ENCODE measurements at places on chromosomes 12 and 14.

- no peak for DNase-seq
Measured at GRCh38 chr14:92710001-92710341, 38.5 kb downstream of the LGMN start.

GRCh38 chr14:62029569-62029924, 267.3 kb downstream of the SNAPC1 start:
- no peak for DNase-seq

GRCh38 chr12:52604859-52605258, 3.6 kb upstream of the KRT72 start:
- DNase-seq: no peak

DNA sequence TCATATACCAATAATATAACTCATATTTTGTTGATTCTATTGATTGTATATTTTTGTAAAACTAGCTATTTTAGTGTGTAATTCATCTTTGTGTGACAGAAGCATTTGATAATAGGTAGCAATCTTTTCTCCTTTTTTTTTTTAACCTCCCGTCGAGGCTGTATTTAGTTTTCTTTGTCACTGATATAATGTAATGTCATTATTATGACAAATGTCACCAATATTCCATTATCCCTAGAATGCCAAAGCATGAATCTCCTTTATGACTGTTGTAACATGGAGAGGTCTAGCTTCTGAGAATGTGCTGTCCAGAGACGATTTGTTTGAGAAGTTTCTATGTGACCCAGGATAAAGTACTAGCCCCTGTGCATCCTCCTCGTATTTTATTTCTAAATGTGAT, 639.0 kb upstream of the ATXN7L3B start:
- DNase-seq: no peak

GRCh38 chr14:72023128-72024042, 91.2 kb downstream of the RGS6 start:
- no peak for DNase-seq

DNA sequence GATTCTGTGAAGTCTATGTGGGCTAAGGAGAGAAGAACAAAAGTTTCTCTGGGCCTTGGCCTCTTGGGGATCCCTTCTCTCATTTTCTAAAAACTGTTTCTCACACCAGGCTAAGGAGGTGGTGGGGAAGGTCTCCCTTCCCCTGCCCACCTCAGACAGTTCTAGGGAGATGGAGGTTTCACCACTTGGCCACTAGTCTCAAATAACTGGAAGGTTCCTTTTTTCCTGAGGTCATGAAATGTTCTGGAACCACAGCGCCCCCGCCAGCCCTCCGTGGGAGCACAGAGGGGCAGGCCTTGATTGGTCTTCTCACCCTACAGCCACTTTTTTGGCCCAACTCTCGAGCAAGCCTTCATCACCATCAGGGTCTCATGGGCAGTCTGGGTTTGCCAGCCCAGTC, 12.6 kb downstream of the C12orf43 start:
- DNase-seq: no peak

DNA sequence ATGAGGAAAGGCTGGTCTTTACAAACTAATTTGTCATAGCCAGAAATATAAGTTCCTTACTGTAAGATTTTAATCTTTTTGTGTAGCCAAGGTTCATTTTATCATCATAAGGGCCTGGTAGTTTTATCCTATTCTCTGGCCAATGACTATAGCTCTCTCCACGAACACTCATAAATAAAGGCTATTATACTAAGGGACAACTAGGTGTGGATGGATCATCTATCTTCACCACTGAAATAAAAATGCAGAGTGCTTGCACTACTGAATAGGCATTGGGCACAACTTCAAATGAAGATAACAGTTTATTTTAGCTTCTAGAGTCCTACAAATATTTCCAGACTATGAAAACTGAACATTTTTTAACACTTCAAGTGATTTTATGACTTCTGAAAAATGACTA, 698.6 kb downstream of the NOVA1 start:
- no peak for DNase-seq

DNA sequence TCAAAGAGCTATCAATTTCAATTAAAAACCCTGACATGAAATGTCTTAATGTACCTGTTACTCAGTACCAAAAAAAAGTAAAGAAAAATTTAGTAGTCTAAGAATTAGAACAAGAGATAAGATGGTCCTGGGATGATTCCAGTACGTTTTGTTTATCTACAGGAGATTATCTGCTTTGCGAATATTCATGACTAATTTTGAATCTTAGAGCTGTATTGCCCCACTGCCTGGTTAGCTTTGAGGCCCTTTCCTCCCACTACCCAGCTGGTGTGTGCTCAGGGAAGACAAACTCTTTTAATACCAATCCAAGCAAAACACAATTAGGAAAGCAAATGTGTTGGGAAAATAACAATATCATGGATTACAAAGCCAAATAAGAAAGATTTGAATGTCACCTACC, 263.5 kb downstream of the FOXG1 start:
- DNase-seq: no peak

- no peak for DNase-seq
Measured at GRCh38 chr14:46048127-46048526, 603.5 kb downstream of the RPL10L start.

GRCh38 chr12:18982226-18982949, 147.1 kb upstream of the PLEKHA5 start:
- DNase-seq: no peak

- DNase-seq: no peak
Measured at GRCh38 chr14:23371865-23372264, 744 bp upstream of the IL25 start.

DNA sequence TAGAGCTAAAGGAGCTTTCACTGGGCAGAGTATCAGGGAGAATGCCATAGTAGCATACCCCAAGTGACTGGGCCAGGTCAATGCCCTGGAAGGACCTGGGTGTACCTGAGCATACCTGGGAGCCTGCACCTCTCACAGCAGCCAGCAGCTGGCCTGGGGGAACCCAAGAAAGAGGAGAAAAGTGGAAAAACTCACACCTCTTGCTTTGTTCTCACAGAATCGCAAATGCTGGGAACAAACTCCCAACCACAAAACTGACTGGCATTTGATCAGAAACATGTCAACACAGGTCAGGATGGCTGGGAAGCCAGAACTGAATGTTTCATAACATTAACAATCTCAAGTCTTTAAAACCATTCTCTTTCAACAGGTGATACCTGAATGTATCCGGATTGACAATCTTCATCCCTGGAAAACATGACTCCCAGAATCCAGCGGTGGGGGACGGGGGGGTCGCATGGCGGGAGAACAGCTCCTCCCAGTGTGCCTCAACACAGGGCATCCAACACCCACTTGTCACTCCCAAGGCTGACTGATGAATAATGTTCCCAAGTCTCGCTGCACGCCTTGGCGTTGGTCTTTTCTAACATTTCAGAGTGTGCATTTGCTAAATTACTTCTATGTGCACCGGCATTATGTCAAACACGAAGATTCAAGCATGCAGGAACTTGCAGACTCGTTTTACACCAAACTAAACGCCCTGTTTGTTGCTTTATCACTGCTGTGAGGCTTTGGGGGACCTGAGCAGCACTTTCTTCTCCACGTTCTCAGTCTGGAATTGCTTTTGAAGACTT, 7.9 kb downstream of the FOXN3 start:
- no peak for DNase-seq

- peak; percentile 7 for DNase-seq
Measured at GRCh38 chr12:4562034-4562657, at the start of gene DYRK4. Gene DYRK4, plus strand, starts transcription at chr12:4562208. Its CDS starts 38 bp downstream, at chr12:4562246.

- no peak for DNase-seq
Measured at GRCh38 chr12:587132-588023, 75.9 kb downstream of the NINJ2 start.

- DNase-seq: no peak
Measured at GRCh38 chr12:102811110-102811737, 105.8 kb downstream of the PAH start.

GRCh38 chr12:65306366-65307168, 28.1 kb downstream of the MSRB3 start:
- no peak for DNase-seq

DNA sequence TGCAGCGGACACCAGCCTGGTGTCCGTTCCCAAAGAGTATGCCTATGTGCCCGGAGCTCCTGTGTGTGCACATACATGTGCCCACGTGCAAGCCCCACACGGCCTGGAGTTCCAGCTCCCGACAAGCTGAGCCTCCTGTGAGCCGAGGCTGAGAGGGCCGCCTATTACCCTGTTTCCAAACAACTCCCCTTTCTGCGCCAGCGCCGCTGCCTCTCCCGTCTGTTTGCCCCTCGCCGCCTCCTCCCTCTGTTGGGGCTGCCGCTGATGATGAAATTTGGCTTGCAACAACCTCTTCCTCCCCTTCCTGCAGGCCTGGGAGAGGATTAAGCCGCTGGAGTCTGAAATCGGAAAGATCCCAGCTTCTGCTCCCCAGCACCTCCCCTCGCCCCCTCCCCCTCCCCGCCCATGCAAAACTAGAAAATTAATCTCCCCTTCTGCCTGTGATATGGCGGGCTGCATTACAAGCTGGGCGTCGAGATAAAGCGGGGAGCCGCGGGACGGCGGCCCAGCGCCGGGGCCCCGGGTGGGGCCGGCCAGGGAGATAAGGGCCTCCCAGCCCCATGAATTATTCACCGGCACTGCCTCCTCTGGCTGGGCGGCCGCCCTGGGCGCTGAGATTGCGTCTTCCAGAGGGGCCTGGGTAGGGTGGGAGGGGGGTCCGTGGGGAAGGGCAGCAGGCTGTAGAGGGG, 6.8 kb upstream of the ASIC1 start:
- DNase-seq: no peak

DNA sequence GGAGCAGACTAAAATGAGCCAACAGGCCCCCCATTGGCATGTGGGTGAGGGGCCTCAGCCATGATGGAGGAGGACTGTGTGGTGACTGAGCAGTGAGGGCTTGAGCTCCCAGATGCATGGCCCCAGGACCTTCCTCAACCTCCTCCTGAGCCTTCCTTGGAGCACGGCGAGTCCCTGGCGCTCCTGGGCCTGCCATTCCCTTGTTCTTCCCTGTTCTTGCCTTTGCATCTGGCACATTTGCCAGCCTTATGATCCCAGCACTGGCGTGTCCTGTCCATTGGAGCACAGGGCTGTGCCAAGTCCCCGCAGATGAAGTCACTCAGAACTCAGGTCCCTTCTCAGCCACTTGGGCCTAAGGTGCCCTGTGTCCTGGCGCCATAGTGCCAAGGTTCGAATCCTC, 40.3 kb upstream of the MEG3 start:
- no peak for DNase-seq

GRCh38 chr14:87170179-87170578, 822.8 kb downstream of the GALC start:
- DNase-seq: no peak

- no peak for DNase-seq
Measured at GRCh38 chr12:108734200-108734906, 3.0 kb upstream of the CORO1C start.

GRCh38 chr12:10069099-10069498, 29.7 kb downstream of the CLEC1A start:
- no peak for DNase-seq
